ENCODE measurements at places on chromosomes 7 and 10.
A peak's percentile ranks its signal among the peaks of the same experiment; 100 is the strongest.

DNA sequence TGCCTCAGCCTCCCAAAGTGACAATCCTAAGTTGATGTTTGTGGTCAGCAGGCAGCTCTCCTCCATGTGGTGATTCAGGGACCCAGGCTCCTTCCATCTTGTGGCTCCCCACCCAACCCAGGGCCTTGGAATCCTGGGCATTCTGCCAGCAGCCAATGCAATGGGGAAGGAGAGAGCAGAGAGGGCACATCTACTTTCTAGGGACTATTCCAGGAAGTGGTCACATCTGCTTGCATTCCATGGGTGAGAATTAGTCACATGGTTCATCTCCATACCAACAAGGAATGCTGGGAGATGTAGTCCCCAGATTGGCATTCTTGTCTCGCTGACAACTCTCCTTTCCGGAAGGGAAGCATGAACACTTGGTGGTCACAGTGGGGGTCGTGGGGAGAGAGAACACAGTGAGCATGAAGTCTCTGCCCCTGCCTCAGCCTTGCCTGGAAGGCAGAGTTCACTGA is 9.9 kb upstream of the SRRM3 start:
- DNase-seq, result peak; percentile 28

DNA sequence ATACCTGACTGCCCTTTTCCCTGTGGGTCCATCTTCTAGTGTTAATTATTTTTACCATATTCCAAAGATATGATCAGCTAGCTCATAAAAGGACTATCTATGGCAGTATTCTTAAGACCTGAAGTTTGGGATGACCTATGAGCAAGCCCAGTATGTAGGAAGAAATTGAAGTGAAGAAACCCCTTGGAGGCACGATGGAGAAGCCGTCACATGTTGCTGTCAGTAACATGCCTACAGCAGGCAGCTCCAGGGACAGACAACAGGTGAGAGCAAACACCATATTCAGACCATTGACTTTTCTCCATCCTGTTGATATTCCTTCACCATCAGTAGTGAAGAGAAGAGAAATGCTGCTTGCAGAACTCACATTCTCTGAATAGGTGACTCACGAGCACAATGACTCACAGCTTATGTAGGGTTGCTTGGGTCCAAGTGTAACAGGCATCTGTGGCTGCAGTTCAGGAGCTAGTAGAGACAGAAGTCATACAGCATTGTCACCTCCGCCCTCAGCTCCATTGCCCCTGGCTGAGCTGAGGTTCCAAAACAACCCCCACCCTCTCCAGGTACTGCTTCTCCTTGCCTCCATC is 8.4 kb upstream of the LYZL2 start:
- DNase-seq, result no peak

GRCh38 chr10:96505150-96506136 is 8.3 kb downstream of the TLL2 start:
- no peak for DNase-seq

- no peak for DNase-seq
Observed at GRCh38 chr7:116261904-116262303, 51.6 kb downstream of the TES start.

- no peak for DNase-seq
Observed at GRCh38 chr7:31003721-31004120, 40.0 kb downstream of the GHRHR start.

DNA sequence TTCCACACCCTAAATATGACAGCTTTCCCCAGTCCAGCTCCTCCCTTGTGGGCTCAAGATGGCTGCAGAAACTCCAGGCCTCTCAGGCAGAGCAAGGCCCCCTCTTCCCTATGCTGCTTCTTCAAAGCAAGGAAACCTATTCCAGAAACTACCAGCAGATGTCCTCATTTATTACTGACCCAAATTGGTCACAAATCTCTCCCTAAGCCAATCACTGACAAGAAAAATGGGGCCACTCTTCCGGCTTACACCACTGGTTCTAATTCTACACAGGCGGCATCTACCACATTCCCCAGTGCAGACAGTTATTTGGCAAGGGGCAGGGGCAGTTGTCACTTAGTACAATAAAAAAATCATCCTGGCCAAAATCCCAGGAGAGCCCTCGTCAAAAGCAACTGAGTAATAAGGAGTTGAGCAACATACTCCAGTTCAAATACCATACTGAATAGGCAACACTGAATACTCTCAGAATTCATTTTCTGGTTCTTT is 150.4 kb downstream of the SFMBT2 start:
- no peak for DNase-seq

DNA sequence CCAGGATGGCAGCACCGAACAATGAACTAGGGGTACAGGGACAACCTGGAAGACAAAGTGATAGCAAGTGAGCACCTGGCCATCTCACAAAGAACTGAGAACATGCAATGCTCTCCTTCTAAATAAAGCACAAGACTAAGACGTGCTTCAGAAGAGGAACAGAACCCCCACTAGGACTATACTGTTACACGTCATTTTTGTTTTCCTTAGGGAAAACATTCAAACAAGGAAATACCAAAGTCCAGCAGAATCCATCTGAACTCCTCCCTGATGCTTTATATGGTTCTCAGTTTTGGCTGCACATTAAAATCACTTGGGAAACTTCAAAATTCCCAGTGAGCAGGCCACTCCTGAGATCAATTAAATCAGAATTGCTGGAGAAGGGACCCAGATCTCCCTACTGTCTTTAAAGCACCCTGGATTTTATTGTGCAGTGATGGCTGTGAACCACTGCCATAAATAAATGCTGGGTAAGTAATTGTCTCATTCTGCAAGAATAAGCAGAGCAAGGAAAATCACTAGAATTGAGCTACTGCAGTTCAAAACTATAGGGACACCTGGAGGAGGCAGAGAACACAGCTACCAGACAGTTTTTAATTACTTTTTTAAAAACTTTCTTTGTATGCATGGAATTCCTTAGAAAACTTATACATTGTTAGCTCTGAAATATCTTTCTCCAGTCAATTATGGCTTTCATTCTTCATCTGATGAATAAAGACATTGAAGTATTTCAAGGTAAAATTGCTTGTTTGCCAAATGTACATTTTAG is 866.5 kb upstream of the GHITM start:
- DNase-seq, result no peak

DNA sequence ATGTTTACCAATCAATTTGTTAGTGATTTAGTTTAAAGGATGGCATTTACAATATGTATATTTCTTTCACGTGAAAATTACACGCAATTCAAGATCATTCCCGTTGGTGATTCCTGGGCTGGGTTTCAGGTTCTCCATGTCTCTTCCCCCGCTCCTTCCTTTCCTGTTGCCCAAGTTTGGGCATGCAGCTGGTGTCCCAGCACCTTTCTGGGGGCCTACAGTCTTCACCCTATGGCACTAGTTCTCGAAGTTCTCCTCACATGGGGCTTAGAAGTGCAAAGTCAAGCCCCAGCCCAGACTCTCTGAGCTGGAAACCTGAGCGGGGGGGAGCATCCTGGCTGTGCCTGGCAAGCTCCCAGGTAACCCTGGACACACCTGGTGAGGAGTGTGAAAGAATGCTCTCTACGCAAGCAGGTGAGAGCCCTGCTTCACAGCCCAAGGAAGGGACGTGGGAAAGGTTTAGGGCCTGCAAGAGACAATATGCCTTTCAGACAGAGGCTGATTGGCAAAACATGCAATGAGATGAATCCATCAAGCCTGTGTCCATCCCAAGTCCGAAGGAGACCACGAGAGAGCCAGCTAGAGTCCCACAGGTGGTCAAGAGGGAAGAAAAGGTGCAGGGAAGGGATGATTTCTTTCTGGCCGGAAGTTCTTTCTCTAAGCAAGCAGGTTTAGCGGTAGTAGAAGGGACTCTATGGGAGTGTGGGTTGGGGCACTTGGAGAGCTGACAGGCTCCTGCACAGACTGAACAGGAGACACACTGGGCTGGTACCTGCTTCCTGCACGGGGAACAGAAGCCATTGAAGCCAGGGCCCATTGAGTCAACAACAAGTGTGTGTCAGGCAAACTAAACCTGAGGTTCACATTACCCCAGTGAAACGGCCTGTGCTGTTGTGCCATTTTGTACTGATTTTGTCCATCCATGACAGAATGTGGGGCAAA is 131.1 kb downstream of the ADARB2 start:
- no peak for DNase-seq

DNA sequence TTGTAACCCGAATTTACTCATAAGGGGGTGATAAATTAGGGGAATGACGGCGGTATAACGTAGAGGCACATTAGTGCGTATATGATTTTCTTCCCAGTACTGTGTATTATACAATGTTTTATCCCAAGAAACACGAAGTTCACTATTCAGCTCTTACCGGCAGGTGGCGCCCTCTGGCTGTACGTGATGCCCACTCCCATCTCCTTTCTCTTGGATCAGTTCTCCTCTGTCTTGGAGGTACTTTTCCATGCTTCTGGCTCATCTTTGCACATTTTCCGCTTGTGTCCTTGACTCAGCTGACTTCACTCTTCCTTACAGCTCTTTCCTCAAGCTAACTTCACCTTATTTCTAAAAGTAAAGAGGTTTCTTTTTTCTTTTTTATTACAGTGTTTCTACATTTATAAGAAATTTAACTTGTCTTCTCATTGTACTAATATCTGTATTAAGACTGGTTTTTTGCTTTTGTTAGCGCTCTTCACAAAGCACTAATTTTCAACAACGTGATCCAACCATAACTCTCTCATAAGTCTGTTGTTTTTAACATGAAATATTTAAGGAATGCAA is 21.3 kb downstream of the TMEM176B start:
- peak; percentile 87 for DNase-seq

DNA sequence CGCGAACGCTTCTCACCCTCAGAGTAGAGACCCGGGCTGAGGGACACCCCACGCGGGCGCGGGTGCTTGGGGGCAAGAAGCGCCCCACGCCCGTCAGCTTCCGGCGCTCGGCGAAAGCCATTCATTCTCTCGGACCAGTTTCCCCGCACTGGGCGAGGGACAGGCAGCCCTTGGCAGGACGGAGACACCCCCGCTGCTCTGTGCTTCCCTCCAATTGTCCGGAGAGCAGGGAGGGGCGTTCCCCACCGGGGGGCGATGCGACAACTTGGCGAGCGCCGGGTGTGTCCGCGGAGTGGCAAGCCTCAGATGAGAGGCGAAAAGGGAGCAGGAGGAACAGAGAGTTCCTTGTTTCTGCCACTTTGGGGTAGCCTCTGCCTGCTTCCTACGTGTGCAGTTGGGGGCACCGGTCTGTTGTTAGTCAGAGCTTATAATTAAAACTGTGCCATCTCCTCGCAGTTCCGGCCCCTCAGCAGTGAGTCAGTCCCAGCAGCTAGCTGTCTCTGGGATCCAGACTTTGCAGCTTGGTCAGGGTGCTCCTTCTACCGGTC is 1.7 kb downstream of the GPR158 start:
- DNase-seq, result peak; percentile 15

DNA sequence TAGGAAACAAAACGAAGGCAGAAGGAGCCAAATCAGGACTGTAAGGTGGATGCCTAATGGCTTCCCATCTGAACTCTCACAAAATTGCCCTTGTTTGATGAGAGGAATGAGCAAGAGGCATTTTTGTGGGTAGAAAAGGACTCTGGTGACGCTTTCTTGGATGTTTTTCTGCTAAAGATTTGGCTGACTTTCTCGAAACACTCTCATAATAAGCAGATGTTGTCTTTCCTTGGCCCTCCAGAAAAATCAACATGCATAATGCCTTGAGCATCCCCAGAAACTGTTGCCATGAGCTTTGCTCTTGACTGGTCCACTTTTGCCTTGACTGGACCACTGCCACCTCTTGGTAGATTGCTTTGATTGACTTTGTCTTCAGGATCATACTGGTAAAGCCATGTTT is 13.5 kb downstream of the PTPN12 start:
- no peak for DNase-seq

- no peak for DNase-seq
Observed at GRCh38 chr7:22629056-22629455, 97.9 kb upstream of the IL6 start.

- DNase-seq, result no peak
Observed at GRCh38 chr7:129017264-129017663, 37.6 kb downstream of the TNPO3 start.

GRCh38 chr7:111108496-111108895 is 17.6 kb downstream of the LRRN3 start:
- DNase-seq, result no peak

GRCh38 chr7:97120713-97121457 is 3.4 kb downstream of the SDHAF3 start:
- DNase-seq, result no peak

- no peak for DNase-seq
Observed at GRCh38 chr10:29514306-29514705, 120.5 kb downstream of the SVIL start.

DNA sequence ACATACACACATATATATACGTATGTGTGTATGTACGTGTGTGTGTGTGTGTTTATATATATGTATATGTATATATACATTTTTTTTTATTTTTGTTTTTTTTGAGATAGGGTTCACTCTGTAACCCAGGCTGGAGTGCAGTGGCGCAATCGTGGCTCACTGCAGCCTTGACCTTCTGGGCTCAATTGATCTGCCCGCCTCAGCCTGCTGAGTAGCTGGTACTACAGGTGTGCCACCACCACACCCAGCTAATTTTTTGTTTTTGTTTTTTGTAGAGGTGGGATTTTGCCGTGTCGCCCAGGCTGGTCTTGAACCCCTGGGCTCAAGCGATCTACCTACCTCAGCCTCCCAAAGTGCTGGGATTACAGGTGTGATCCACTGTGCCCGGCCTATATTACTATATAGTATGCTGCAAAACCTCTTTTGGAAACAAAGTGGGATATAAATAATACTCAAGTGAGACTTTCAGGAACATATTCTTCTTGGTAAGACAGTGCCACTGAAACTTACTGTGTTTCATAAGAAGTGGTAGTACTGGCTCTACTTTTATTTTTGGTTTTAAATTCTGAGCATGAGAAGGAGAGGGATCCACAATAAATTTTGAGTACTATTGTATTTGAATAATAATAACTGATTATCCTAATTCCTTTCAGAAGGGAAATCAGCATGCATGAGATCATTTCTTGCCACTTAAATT is 51.0 kb downstream of the MLLT10 start:
- no peak for DNase-seq

DNA sequence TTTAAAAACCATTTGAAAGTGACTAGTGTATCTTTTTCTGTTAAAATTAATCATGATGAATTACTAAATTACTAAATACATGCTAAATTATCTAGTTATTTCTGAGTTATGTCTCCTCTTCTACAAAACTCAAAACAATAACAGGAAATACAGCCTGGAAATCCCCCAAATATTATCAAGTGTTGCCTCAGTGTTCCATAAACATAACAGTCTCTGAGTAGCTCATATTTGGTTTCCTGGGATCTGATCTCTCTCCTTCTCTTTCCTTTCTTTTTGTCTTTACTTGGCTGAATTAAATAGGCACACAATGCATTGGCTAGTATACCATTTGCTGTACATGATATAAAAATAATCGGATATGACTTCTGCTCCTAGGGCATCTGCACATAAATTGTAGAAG is 277.6 kb upstream of the IGFBP3 start:
- DNase-seq, result no peak

GRCh38 chr10:3236644-3237404 is 64.2 kb upstream of the PITRM1 start:
- no peak for DNase-seq

All from WERI-Rb-1 (cell line).